ENCODE measurements at places on chromosomes 12 and 14.

DNA sequence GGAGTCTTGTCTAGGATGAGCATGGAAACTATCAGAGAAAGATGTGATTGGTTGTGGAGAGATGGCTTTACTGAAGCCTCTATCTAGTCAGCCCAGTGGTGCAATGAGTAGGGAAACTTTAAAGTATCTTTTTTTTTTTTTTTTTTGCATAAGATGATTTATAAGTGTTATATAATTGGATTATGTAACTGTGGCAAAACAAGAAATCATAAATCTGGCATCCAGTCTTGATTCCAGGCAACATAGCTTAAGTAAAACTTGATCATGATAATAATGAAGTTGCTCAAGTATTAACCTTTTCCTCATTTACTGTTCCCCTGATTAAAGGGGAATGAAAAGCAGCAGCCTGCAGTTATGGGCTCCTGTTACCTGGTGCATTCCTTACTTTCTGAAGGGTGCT, 538.0 kb upstream of the ATP2B1 start:
- no peak for DNase-seq

DNA sequence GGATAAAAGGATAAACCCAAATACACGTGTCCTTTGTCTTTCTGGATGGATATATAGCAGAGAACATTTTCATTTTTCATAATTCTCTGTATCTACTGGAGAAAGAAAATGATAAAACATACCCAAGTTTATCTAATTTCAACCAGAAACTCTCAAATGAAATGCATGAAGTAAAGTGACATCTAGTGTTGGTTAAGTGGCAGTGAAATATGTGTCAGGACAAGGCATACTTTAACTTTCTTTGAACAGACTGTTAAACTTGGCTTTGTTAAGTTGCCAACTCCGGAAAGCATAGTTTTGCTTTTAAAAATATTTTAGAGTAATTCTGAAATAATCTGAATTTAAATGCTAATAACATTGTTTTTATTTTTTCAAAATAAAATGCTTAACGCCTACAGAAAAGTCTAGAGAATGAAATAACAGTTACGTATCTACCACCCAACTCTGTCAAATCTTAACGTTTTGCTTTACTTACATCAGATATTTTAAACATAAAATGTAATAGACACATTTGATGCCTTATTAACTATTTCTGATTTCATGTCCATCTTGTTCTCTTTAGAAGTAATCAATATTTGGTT, 25.2 kb upstream of the NTN4 start:
- DNase-seq, result peak; percentile 47

DNA sequence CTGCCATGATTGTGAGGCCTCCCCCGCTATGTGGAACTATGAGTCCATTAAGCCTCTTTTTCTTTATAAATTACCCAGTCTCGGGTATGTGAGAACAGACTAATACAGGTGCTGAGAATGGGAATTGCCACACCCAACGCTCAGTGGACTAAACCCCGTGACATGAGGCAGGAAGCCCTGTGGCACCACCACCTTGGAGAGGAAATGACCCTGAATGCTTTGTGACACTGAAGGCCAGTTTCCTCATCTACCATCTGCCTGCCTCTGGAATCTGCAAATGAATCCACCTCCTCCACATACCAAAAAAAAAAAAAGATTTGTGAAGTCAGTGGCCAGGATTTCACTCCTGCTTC, 41.6 kb downstream of the NT5DC3 start:
- DNase-seq, result no peak

- DNase-seq, result no peak
Measured at GRCh38 chr12:96669786-96670185, 180.4 kb downstream of the CFAP54 start.

- no peak for DNase-seq
Measured at GRCh38 chr12:53276511-53276910, 8.4 kb downstream of the ESPL1 start.

GRCh38 chr12:119672194-119672593, 4.3 kb downstream of the PRKAB1 start:
- no peak for DNase-seq

GRCh38 chr12:41552588-41552987, 364.5 kb downstream of the PDZRN4 start:
- peak; percentile 4 for DNase-seq

DNA sequence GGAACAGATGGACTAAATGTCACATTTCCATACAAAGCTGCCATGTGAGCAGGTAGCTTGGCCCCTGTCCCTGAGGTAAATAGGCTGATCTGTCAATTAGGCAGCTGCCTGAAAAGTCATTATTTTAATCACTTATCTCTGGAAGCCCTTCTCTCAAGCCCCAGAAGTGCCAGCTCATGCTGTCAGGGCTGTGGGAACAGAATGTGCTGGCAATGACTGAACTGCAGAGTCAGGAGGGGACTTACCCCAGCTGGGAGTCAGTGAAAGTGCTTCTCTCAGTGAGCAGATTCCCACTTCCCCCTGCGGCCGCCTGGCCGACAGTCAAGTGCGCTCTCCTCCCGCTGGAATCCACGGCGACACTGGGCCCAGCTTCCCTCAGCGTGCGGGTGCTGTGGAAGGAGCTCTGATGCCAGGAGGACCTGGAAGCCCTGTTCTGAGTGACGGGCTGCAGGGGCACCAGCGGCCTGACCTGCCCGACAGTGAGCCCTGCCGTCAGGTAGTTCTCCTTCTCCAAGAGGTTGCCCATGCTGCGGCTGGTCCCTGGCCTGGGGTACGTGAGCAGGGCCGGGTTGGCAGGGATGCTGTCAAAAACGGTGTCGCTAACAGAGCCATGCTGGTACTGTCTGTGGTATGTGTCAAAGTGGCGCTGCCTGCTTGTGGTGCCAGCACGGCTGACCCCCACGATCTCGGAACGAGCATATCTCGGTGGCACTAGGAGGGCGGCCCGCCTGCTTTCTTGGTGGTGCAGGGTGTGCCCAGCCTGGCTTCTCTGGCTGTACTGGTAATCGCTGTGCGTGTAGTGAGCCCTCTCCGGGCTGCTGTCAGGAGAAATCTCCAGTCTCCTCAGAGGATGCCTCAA, 18.7 kb downstream of the PKP2 start:
- DNase-seq, result no peak

DNA sequence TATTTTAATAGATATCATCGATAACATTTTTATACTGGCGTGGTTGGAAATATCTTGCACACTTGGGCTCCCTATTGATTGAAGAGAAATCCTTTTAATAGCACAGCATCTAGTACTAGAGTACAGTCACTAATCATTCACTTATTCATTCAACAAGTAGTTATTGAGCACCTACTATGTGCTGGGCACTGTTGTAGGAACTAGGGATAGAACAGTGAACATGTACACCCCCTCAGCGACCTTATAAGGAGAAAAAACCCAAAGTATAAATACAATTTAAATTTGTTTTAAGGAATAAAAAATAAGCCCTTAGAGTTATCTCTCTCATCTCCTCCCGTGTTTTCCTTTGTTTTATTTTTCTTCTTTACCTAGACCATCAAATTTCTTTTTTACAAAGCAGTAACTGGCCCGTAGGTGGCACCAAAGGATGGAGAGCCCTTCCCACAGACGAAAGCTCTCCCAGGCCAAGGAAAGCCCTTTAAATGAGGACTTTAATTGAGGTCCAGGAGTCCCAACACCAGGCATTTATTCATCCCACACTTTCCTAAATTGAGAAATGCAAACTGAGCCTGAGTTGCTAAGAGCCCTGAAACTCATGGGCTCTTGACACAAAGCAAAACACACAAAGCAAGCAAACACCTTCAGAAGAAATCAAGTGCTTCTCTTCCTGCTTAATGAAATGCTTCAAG, 29.0 kb downstream of the PEBP1 start:
- DNase-seq, result peak; percentile 11

GRCh38 chr14:96077983-96078624, 38.9 kb downstream of the C14orf132 start:
- no peak for DNase-seq

DNA sequence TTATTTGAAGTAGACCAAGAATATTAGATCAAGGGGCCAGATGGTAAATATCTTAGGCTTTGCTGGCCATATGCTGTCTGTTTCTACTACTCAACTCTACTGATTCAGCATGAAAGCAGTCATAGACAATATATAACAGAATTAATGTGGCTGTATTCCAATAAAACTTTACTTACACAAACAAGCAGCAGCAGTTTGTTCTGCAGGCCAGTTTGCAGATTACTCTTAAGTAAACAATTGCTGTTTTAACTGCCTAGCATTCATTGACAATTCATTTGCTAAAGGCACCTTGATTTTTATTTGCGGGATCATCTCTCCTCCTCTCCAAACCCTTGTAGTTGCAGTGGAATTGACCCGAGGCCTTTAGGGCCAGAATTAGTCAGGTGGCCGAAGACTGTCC, 94.1 kb upstream of the GARIN6 start:
- DNase-seq, result no peak

DNA sequence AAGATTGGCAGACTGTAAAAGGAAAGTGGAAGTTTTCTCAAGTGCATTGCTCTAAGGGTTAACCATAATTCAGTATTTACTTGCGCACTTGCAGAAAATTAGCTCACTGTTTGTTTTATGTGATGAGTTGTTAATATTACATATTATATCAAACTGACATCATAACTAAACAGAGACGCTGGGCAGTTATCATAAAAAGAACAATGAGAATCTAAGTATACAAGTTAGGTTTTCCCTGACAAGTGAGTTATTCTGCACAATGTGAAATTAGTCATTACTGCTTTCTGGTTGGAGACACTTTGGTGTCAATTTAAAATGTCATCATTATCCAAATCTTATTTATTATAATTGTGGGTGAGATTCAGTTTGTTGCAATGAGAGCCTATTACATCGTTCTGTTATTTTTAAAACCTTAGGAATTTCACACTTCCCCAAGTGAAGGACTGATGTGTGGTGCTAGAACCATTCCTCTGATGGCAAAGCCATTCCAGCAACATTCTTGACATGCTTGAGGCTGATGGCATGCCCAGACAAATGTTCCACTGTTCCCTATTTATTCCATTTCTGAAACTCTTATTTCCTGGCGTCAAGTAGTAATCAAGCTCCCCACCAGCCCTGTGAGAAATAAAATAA, 90.1 kb upstream of the FLRT2 start:
- peak; percentile 75 for DNase-seq

- peak; percentile 3 for DNase-seq
Measured at GRCh38 chr14:36281309-36281708, 39.1 kb downstream of the MBIP start.

DNA sequence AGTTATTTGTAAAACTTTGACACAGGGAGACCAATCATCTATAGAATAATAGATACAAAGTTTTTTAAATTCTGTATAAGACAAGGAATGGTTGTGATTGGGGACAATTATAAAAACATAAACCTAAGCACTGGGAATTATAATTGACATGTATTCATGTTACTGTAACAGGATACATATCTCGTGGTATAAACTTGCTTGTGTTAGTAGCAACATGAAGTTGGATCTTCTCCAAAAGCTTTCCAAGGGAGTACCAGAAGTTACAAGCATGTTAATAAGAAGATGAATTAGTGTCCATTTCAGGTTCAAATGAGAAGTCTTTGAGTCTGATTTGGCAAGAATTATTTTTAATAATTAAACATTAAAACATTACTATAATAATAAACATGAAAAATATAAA, 42.2 kb downstream of the CDKL1 start:
- DNase-seq, result no peak

GRCh38 chr12:93783832-93784231, 106.7 kb downstream of the CRADD start:
- DNase-seq, result no peak

DNA sequence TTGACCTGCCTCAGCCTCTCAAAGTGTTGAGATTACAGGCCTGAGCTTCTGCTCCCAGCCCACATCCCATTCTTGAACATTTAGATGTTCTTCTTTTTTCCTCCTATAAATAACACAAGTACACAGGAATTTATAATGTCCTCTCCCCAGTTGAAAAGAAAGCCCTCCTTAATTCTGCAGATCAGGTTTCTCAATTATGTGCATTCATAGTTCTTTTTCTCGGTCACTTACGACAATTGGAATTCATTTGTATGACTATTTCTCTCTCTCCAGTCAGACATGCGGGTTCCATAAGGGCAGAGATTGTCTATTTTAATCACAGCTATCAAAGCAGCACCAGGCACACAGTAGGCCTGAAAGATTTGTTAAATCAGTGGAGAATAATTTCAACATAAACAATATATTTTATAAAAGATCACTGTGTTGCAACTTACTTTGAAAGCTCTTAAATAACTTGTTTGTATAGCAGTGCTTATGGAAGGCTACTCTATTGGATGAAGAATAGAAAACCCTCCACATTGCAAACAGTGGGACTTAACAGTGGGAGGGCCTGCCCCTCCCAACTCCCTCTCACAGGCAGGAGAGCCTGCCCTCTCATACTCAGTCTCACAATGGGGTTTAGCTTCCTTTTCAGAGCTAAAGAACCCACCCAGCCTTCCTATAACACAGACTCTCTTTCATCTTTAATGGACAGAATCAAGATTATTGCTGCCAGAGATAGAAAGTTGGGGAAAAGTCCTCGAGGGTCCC, 84.1 kb upstream of the TRAF3 start:
- no peak for DNase-seq

- DNase-seq, result no peak
Measured at GRCh38 chr12:46450279-46450748, 77.7 kb upstream of the SLC38A2 start.

Measured in EL (cell line).